ENCODE measurements at places on chromosomes 2 and 18.
A peak's percentile ranks its signal among the peaks of the same experiment; 100 is the strongest.

GRCh38 chr2:26245231-26245732, 543 bp downstream of the HADHB start:
- no peak for DNase-seq

DNA sequence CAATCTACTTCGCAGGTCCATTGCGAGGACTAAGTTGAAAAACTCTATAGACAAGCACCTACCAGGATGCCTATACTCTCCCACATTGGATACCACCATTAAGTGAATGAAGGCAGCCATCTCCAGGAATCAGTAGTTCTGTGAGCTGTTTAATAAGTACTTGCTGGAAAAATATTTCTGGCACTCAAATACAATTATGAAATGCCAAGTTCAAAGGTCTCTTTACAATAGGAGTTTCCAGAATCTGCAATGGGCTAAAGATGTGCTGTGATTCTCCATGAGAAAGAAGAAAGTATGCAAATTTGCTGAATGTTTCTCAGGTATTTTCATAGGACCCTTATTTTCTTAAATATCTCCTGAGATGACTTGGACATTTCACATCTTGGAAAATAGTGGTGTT, 103.0 kb downstream of the AP1S3 start:
- no peak for DNase-seq

- DNase-seq = peak; percentile 72
Measured at GRCh38 chr2:24123922-24124580, 782 bp downstream of the FAM228B start.

DNA sequence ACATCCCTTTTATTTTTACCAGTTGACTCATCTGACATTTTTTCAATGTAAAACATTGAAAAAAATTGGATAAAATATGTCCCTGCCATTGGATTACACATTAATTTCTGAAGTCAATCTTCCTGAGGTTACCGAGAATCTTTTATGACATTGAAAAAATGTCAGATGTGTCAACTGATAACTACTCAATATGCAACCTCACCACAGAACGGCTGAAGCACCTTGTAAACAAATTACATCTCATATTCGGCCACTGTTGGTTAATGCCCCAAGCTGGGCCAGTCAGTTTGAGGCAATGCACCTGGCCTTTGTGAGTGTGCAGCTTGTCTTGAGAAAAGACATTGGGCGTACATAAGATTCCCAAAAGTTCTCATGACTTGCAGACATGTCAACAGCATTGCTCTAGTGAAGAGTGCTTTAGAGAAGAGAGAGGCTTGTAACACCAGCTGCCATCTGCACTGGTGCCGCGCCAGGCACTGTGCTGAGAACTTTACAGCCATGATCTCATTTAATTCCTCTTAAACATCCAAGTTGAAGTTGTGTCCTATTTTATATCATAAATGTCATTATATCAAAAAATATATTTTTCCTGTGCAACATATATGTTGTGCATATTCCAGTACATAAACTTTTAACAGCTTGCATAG, 112.7 kb upstream of the SLC35G4 start:
- no peak for DNase-seq

DNA sequence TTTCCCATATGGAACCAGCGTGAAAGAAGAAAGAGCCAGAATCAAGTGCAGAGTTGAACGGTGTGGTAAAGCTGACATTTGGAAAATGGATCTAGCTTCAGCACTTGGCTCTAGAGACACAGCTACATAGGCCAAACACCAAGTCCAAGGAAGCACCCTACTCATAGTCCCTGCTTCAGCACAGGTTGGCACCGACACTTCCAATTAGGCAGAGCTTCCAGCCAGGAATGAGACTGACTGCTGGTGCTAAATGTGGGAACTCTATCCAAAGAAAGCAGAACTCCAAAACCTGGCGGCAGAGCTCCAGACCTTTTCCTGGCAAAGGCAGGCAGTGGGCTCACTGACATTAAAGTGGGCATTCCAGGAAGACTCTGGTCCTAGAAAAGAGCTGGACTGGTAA, 125.4 kb upstream of the CTNNA2 start:
- DNase-seq = no peak

GRCh38 chr2:48496849-48497248, 33.1 kb upstream of the STON1 start:
- DNase-seq = no peak

All from ecto neural progenitor cell (in vitro differentiated cells).